Natural killer cell (primary cell): ENCODE measurements at places on chromosomes 5 and 9.

GRCh38 chr5:96771395-96771794 lies 36.4 kb downstream of the ERAP1 start:
- DNase-seq, result no peak

- no peak for DNase-seq
These were observed 808.0 kb downstream of the TLE1 start for GRCh38 chr9:80881320-80881719.

DNA sequence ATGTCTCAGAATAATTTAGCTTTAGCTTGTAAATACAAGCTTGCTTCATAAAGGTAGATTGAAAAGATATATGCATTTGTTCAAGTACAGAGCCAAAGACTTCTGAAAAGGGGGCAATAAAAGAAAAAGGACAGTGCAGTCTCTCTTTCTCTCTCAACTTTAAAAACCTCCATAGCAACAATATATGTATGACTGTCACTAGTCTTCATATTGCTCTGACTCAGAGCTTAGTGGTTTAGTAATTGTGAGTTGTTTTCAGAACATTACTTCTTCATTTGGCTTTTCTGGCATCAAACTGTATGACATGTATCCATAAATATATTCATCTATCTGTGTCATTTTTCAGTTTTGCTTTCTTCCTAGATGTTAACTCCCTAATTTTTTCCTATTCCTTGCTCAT lies 194.6 kb upstream of the KIF2A start:
- no peak for DNase-seq

DNA sequence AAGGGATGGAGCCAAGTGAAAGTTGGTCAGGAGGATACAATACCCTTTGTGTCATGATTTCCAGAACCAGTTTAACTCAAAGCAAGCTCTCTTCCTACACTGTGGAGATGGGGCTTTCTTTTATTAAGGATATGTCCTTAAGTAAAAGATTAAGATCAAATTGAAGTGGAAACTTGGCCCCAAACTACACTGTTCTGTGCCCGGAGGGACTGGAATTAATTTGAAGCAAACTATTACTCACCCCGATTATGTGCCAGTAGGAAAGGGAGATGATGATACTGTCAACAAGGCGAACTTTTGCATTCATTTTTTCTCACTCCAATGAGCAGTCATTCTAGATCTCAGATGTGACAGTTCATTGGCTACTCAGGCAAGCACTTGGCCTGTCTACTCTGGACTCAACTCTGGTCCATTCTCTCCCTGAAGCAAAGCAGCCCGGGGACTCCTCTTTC lies 186.7 kb downstream of the NTRK2 start:
- DNase-seq, result no peak

GRCh38 chr9:113352411-113352810 lies 3.1 kb downstream of the BSPRY start:
- no peak for DNase-seq

DNA sequence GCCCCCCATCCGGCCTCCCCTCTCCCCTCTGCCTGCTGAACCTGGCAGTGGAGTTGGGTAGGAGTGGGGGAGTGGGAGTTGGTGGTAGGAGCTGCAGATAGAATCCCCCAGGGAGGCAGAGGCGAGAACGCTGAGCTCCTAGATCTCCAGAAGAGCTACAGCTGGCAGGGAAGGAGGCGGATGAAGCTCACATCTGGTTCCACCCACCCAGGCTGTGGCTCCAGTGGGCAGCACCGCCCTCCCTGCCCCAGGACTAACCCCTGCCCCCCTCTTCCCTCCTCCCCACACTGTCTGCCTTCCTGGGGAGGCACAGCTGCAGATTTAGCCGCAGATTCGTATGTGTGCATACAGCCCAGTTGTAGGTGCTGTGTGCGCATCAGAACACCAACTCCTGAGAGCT lies 34.2 kb downstream of the C9orf50 start:
- DNase-seq, result peak; percentile 57

DNA sequence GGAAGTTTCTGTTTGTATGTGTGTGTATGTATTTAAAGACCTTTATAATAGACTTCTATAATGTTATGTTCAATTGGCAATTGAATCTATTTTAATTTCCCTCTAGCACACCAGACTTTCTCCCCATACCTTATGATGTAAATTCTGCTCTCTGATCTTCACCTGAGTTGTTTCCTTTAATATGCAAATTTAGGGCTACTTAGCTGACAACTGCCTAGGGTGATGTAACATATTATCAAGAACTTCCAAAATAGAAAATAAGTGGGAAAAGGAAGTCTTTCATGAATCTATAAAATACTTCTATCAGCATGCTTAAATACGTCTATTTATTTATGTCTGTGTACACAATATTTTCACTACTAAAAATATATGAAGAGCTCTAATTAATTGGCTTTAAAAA lies 923.5 kb upstream of the CDH10 start:
- no peak for DNase-seq

- DNase-seq, result no peak
These were observed 803.1 kb upstream of the WWC1 start for GRCh38 chr5:167488371-167488770.

GRCh38 chr9:20398536-20399338 lies 223.6 kb downstream of the MLLT3 start:
- no peak for DNase-seq

DNA sequence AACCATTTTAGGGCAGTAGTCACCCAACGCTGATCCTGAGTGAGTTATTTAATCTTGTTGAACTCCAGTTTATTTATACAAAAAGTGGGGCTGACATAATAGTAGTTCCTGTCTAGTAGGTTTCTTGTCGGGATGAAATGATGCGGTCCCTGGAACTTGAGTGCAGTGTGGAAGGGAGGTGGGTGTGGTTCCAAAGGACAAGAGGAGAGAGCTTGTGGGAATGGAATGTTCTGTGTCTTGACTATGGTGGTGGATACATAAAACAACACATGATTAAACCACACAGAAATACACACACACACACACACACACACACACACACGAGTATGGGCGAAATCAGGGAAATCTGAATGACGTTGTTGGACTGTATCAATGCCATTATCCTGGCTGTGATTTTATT lies 66.1 kb upstream of the BARHL1 start:
- no peak for DNase-seq

DNA sequence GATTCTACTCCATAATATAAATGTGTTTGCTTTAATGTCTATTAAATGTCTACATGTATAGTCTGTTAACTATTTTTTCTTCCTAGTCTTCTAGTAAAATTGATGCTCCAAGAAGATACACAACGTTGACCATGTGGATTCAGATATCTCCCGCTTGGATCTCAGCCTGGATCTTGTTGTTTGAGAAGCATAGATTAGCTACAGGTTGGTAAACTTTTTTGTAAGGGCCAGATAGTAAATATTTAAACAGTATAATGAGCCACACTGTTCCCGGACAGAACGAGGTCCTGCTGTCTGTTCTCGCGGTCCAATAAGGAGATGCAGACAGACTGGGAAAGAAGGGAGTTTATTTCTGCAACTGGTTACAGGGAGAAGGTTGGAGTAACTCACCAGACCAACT lies 86.2 kb upstream of the IL12B start:
- no peak for DNase-seq

DNA sequence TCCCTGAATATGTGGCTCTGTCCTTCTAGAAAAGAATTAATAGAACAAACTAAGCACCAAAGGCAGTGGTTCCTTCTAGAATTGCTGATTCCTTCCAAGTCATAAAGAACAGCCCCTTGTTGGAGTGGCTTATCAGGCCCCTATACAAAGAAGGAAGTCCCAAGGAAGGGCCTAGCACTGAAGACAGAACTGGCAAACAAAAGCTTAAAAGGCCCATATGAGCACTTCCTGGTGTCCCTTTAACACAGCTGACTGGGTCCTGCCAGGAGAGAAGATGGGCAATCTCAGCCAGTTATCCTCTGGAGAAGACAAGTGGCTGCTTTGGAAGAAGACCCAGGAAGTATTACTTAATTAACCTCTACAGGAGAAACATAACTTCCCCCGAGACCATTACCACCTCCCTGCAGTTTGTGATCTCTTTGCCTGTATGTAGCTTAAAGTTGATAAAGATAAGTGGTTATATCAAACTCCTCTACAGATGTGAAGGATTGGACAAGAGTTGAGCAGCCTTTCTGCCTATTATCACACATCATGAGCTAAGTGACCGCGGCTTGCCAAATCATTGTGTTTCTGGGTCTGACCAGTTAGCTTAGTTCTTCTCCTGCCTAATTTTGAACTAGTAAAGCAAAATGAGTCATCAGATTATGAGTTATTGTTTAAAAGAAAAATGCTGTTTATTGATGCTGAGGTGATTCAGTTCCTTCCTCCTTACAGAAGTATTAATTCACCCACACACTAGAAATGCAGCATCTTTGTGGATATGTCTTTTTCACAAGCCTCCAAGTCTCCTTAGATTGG lies 13.3 kb upstream of the STING1 start:
- no peak for DNase-seq

DNA sequence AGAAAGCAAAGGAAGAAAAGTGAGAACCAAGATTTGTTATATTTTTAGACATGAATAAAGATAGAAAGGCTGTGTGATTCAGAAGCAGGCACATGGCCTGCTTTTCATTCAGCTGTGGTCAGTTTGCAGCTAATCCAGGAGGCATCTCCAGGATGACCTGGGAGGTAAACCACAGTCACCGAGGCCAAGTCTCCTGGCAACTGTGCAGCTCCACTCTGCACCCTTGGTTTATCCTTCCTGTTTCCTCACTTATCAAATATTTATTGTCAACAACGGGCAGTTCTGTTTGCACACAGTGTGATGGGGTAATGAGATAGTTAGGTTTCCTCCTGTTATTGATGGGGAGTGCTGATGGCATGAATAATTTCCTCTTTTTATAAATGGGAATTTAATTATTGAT lies 243.0 kb downstream of the PSAT1 start:
- no peak for DNase-seq

DNA sequence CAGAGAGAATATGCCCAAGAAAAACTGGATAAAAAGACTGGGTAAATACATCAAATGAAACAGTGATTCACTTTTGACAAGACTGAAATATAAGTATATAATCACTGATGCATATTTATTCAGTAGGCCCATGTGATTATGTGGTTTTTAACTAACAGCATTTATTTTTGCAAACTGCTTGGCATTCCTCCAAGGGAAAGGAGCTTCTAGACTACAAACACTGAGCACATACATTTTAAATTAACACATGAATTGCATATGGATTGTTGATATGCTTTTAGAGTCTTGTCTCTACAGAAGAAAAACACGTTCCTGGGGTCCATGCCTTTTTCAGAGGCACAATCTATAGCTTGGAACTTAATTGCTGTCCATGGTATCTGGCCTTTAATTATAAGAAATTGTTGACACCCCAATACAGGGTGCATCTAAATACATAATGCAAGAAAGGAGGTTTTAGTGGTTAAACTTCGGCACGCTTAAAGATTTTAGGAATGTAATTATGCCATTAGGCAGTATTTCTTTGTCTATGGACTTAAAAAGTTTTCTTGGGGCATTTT lies 6.9 kb upstream of the MEIKIN start:
- no peak for DNase-seq

GRCh38 chr5:87354496-87354895 lies 58.2 kb downstream of the CCNH start:
- DNase-seq, result no peak

- no peak for DNase-seq
These were observed 80.5 kb upstream of the SPATA31C2 start for GRCh38 chr9:88218726-88219125.

DNA sequence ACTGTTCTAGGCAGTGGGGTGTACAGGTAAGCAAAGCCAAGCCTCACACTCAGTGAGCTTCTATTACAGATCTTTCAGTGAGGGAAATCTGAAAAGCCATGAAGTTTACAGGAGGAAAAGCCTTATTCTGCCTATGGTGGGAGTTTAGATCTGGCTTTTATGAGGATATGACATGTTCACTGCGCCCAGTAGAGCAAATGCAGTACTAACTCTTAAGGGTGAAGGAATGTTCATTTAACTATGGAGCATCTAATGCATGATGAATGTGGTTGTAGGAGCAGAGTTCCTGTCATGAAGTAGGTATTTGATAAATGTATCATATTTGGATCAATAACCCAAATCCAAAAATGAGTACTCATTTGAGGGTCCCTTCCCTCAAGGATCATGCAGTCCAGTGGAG lies 230.2 kb upstream of the PAPPA start:
- no peak for DNase-seq

GRCh38 chr5:167993771-167994170 lies 297.7 kb upstream of the WWC1 start:
- DNase-seq, result no peak

- no peak for DNase-seq
These were observed 2.6 kb upstream of the SVEP1 start for GRCh38 chr9:110582156-110582555.

DNA sequence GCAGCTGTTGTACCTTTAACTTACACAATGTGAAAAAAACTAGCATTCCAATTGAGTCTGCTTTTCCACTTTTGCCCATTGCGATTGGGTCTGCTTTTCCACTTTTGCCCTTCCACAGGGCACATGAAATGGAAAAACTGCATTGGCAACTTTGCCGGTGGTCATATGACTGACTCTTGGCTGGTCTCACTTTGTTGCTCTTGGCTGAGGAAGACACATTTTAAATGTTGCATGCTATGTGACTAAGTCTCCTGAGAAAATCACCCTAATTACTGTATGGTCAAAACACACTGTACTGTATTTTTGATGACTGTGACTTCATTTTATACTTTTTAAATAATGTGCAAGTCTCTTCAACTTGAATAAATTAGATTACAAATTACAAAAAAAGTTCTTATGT lies 1.6 kb upstream of the OXCT1 start:
- DNase-seq, result no peak

GRCh38 chr9:119934497-119934896 lies 565.3 kb upstream of the BRINP1 start:
- no peak for DNase-seq

DNA sequence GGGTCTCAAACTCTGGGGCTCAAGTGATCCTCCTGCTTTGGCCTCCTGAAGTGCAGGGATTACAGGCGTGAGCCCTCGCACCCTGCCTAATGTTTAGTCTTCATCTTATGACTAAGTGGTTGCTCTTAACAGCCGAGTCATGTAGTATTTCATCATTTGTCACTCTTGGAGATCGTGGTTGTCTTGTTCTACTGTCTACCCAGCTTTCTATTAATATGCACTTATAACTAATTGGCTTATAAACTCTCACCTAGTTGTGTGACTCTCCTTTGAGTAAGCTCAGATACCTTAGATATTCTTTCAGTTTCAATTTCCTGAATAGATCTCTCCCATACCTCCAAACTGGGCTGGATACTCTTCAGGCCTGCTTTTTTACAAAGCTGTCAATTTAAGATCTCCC lies 19.9 kb downstream of the SLC44A1 start:
- no peak for DNase-seq
